Foreskin fibroblast (primary cell): ENCODE measurements at places on chromosomes 2 and 18.

- peak; percentile 23 for DNase-seq
These were observed 133.9 kb upstream of the CDH20 start for GRCh38 chr18:61199171-61199848.

GRCh38 chr18:35682281-35682867, 100.8 kb downstream of the GALNT1 start:
- no peak for DNase-seq

DNA sequence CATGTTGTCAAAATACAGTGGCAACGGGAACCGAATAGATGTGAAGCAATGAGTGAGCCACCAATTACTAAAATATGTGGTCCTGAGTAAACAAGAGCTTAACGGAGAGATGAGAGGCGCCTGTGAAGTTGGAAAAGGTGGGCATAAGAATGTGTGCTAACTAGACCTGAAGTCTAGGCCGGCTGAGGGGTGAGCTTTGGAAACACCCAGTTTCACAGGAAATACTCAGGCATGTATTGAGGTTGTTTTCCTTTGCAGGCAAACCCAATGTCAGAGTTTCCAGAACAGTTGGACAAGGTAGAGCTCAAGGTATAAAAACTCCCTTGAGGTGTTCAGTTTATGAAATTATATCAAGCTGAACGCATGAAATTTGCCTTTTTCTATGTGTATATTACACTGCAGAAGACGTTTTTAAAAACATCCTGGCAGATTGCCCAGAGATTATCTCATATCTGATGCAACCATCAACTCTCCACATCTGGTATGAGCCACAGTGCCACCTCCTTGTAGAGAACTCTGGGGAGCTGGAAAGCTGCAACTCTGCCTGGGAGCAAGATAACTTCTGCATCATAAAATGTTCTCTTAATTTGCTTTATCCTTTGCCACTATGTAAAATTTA, 3.9 kb upstream of the WDSUB1 start:
- peak; percentile 88 for DNase-seq

DNA sequence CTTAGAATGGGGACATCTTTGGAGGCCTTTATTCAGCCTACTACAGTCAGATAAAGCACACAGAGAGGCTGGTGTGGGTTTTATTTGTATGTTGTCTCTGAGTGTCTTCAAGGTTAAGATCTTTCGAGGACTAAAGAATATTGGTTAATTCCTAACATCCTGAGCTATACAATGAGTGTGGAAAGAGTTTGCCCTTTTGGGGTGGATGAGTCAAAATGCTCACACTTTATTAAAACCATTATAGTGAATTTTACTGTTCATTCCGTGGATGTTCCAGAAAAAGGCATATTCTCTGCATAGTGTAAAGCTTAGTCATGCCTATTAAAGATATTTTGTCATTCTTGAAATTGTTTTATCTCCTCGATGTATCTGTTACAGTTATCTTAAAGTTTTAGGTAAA, 29.1 kb upstream of the SLC38A11 start:
- peak; percentile 45 for DNase-seq
